ENCODE measurements at places on chromosomes 5 and 9.

DNA sequence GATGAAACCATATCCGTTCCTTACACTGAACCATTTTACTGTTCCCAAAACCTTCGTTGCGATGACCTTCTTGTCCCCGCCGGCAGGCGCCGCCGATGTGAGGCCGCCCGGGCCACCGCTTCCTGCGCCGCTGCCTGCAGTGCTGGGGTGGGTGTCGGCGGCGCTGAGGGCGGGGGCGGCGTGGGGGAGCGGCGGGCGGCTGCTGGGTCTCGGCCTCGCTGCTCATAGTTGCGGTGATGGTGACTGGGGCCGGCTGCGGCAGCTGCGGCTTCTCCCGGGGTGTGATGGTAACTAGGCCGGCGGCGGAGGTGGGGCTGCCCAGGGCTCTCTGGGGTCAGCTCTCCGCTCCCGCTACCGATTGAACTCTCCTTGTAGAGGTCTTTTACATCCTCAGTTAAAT lies 14.1 kb upstream of the OR2S2 start:
- no peak for ATAC-seq

GRCh38 chr9:95954940-95955339 lies 79.4 kb downstream of the ERCC6L2 start:
- ATAC-seq, result no peak

- no peak for ATAC-seq
Observed at GRCh38 chr9:121841771-121842611, 190.6 kb downstream of the DAB2IP start.

- ATAC-seq, result no peak
Observed at GRCh38 chr5:147957901-147958300, 51.6 kb upstream of the C5orf46 start.

DNA sequence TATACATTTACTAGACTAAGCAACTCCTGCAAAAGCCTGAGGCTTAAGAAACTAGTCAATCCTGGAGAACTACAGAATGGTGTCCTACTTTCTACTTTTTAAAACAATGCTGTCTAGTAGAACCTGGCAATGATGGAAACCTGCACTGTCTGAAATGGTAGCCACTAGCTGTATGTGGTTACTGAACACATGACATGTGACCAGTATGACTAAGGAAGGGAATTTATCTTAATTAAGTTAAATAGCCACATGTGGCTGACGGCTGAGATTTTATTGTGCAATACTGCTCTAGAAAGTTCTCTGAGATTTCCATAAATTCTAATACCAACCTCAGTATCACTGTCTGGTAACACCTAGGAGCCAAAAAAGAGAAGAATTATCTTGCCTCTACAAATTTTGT lies 44.9 kb upstream of the RAPGEF6 start:
- peak; percentile 22 for ATAC-seq

- peak; percentile 97 for ATAC-seq
Observed at GRCh38 chr5:122515709-122516431, 203.8 kb downstream of the SNCAIP start.

- ATAC-seq, result peak; percentile 21
Observed at GRCh38 chr5:36240779-36241630, 720 bp downstream of the NADK2 start.

GRCh38 chr5:30620481-30621085 lies 572.9 kb upstream of the CDH6 start:
- ATAC-seq, result no peak

DNA sequence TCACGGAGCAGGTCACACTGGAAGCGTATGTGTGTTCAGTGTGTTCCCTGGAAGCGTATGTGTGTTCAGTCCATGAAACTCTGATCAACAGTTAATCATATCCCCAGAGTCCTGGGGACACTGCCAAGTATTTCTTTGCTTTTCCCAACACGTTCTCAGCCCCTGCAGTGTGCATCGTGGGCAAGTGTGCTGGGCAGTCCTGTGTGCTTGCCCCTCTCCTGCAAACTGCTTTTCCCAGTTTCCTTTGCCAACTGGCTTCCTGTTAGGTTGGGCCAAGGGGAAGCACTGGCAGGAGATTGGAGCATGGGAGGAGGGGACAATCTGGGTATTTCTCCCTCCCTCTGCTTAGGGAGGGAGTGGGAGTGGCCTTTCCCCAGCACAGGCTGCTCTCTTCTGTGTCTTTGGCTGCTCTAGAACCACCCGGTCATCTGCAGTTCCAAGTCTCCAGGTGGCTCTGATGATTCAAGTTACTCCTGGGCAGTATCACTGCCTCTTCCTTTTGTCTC lies 36.8 kb upstream of the NEK6 start:
- no peak for ATAC-seq

- peak; percentile 7 for ATAC-seq
Observed at GRCh38 chr5:68682400-68683160, 411.2 kb upstream of the SLC30A5 start.

GRCh38 chr5:127934791-127935256 lies 148.7 kb upstream of the SLC12A2 start:
- no peak for ATAC-seq

GRCh38 chr5:10612251-10612650 lies 48.4 kb downstream of the ANKRD33B start:
- no peak for ATAC-seq

DNA sequence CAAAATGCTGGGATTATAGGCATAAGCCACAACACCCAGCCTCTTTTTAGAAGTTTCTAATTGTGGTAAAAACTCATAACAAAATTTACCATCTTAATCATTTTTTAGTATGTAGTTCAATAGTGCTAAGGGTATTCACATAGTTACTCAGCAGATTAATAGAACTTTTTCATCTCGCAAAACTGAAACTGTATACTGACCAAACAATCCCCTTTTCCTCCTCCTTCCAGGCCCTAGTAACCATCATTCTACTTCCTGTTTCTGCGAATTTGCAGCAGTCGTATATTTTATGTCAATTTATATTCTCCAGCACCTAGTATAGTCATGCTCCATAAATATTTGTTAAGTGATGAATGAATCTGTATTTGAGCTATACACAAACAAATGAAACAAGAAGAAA lies 86.3 kb upstream of the ERBIN start:
- no peak for ATAC-seq

DNA sequence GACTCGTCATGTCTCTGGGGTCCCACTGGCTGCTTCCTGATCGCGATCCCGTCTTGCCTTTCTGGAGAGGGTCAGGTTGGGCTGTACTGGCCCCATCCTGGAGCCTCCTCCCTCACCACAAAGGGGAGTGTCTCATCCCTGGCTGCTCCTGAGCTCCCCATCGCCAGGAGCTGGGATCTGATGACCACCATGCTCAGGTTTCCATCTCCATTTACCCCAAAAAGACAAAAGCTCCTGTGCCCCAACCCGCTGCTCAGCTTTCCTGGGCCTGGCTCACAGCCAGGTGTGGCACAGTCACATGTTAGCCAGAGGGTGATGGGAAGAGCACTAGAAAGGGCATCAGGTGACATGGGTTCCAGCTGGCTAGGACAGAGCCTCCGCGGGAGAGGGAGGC lies 47.3 kb upstream of the CDKN2AIPNL start:
- no peak for ATAC-seq

- ATAC-seq, result peak; percentile 31
Observed at GRCh38 chr9:127035948-127036347, 86.5 kb downstream of the ANGPTL2 start.

- ATAC-seq, result no peak
Observed at GRCh38 chr5:139914218-139914807, 118.7 kb downstream of the PSD2 start.

GRCh38 chr5:116788851-116789403 lies 214.3 kb upstream of the SEMA6A start:
- no peak for ATAC-seq

DNA sequence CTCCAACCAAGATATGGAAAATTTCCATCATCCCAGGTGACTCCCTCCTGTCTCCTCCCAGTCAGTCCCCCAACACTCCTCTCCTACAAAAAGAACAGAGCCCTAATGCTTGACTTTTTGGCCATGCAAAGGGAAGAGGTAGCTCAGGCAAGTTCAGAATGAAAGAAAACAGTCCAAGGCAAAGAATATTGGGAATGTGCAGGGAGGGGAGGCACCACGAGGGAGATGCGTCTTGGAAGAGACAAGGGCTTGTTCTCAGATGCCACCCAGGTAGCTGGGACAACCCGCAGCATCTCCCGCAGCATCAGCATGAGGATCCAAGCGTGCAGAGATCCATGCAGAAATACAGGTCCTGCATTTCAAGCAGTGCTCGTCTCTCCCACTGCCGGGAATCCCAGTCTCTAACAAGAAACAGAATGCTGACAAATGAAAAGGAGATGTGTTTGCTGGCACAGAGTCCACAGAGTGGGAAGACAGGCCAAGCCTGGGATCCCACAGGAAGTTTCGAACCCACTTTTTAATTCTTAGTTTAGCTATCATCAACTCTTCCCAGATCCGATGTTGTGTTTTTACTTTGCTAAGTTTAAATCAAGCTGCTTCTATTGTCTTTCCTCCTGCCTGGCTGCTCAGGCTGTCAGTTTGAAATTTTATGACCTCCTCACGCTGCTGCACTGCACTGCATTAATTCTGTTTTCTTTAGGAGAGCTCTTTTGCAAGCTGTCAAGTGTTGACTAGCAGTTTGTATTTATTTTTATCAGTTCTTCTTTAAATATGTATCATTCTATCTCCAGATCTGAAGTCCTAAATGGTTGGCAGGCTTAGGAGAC lies 86.8 kb upstream of the OSMR start:
- ATAC-seq, result peak; percentile 52

GRCh38 chr5:173752653-173753052 lies 135.5 kb upstream of the CPEB4 start:
- no peak for ATAC-seq

GRCh38 chr5:155057626-155058025 lies 44.1 kb downstream of the KIF4B start:
- no peak for ATAC-seq

DNA sequence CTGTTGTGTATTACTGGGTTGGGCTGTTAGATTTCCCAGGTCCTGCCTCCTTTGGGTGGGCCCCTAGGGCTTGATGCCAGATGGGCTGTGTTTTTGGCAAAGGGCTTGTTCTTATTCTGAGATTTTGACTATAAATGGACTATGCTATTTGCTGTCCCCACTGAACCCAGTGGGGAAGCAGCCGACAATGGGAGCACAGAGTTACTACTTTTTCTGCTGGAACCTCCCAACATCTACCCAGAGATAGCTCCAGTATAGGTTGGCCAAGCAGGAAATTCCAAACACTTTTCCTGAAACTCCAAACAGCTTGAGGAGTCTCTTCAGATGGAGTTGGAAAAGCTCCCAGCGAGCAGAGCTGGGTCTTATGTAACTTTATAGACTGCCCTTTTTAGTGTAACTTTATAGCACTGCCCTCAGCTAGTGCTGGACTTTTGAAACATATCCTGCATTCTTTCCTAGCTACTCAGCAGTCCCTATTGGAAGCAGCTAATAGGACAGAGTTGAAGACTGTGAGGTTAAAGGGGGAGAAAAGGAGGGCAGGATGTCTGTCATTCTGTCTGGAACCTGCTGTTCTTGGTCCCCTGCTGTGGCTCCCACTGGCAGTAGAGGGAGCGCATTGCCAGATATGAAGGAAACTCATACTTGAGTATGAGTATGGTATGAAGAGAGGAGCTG lies 21.0 kb downstream of the RUSC2 start:
- ATAC-seq, result peak; percentile 92

DNA sequence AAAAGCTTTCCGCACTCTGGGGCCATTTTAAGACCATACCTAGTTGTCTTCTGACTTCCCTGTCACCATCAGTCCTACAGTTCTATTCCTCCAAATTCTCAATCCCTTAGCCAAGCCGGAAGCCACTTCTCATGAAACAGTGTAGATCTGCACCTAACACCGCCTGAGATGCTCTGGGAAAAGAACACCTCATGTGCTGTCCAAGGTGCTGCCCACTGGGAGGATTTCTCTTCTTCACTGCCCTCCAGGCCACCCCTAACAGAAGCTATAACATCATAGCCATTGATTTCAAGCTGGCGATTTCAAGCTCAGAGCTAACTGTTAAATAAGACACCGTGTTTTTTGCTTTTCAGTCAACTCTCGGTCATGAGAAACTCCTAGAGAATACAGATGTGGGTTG lies 559.3 kb downstream of the CCDC171 start:
- no peak for ATAC-seq

GRCh38 chr9:95495961-95496360 lies 20.8 kb downstream of the PTCH1 start:
- ATAC-seq, result peak; percentile 56

DNA sequence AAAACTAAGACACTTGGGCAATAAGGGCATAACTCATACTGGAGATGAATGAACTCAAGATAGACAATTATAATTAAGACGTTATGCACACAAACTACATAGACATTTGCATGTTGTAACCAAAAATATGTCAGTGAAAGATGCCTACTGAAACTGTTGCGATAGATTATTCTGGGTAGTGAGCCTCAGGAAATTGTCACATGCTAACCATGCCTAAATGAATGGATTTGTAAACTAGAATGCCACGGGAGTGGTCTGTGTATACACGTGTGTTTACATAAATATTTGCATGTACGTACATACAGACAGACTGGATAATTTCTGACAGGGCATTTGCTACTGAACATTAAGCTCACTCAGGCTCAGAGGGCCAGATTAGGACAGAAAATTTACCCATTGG lies 1.2 kb downstream of the NIPSNAP3B start:
- no peak for ATAC-seq

DNA sequence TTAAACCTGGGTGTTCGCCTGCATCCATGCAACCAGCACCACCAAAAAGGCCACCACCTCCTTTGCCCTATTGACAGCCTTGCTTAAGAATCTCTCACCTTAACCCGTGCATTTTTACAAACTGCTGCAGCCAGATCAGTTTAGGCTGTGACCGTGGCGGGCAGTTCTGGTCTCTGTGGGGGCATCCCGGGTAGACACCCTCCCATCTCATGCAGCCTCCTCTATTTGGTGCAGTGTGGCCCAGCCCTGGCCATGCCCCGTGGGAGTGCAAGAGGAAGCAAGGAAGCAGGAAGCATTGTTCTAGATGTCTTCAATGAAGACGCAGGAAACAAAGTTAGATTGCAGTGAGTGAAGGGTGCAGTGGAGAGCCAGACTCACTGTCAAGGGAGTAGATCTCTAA lies 108.8 kb upstream of the MVB12B start:
- ATAC-seq, result peak; percentile 17

DNA sequence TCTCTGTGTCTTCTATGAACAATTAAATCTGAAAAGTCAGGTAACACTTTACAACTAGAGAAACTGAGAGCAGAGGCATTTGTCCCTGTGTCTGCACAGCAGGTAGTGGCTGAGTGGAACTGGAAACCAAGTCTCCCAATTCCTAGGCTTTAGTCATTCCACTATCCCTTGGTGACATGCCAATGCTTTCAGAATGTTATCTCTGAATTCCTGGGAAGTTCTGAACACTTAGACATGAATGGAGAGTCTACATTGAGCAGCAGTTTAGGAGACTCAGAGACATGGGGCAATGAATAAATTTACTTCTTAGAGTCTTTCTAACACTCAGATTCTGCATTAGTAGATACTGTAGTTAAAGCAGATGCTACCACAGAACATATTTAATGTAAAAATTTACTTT lies 94.8 kb upstream of the APC start:
- ATAC-seq, result no peak

- peak; percentile 87 for ATAC-seq
Observed at GRCh38 chr5:83721953-83722901, 1.6 kb upstream of the HAPLN1 start.

- ATAC-seq, result peak; percentile 33
Observed at GRCh38 chr5:139745132-139745799, 50.3 kb upstream of the PSD2 start.

Measured in motor neuron (in vitro differentiated cells).